Activated T-cell treated with anti-CD3 and anti-CD28 coated beads, Interleukin-2, amount 50 U/mL, for 1 hour (primary cell): ENCODE measurements at places on chromosomes 3 and 15.

DNA sequence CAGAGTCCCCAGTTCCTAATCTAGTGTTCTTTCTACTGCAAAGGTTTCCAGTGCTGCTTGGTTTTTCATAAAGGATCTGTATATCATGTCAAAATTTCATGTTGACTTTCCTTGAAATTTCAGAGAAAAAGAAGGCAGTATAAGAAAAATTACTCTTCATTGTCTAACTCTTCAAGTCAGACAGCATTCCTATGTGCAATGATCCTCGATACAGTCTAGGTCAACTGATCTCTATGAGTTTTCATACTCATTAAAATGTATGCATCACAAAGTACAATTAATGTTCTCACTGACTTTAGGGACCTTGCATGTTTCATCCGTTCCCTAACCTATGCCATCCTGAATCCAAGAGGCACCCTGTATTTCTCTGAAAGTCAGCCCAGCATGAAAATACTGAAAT lies 317.3 kb downstream of the ZBTB20 start:
- no peak for DNase-seq

GRCh38 chr15:82742134-82742533 lies 32.5 kb upstream of the AP3B2 start:
- no peak for DNase-seq

DNA sequence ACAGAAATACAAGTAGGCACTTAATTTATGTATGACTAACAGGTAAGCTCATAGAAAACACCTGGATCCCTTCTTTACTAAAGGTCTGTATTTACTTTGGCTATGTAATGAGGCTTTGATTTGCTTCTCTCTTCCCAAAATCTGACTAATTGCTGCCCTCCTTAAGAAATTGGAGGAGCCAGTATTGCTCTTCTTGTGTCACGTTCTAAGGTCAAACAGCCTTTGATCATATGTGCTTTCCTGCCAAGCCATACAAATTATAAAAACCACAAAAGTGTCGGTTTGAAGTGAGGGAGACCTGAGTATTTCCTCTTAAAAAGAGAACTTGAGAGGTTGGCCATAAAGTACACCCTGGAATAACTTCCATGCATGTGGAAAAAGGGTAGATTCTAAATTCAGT lies 112.1 kb upstream of the MB21D2 start:
- no peak for DNase-seq

- DNase-seq = no peak
These were observed 9.2 kb downstream of the SNAP23 start for GRCh38 chr15:42504631-42505030.

DNA sequence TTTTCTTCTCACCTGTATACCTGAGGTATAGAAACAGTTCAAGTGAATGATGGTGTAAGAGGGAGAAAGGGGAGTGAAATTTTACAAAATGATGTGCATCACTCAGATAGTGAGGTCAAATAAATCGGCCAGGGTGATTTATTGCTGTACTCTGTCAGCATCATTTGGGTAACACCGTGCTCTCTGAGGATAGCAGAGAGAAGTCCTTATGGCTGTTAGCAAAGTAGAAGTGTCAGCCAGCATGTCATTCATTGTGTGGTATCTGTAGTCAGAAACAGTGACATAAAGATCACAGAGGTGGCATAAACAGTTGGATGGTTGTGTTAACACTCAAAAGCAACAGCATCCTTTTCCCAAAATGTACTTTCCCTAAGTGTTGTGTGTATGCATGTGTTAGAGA lies 53.4 kb downstream of the PSMD6 start:
- DNase-seq = no peak

- no peak for DNase-seq
These were observed 268.2 kb upstream of the LYSMD4 start for GRCh38 chr15:100001405-100001804.

DNA sequence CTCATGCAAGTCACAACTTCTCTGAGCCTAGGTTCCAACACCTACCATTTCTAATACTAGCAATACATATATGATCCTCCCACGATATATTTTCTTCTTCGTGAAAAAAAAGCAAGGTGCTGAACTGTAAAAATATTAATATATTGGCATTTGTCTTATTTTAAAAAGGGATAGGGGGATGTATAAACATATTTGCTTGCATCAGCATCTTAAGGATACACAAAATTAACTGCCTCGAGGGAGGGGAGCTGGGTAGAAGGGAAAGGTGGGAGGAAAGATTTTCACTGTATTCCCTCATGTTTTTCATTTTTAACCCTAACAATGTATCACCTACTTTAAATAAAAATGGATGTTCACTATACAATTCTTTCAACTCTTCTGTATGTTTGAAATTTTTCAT lies 1.3 kb downstream of the HACD2 start:
- no peak for DNase-seq

GRCh38 chr3:2822611-2823010 lies 287.6 kb downstream of the IL5RA start:
- no peak for DNase-seq

DNA sequence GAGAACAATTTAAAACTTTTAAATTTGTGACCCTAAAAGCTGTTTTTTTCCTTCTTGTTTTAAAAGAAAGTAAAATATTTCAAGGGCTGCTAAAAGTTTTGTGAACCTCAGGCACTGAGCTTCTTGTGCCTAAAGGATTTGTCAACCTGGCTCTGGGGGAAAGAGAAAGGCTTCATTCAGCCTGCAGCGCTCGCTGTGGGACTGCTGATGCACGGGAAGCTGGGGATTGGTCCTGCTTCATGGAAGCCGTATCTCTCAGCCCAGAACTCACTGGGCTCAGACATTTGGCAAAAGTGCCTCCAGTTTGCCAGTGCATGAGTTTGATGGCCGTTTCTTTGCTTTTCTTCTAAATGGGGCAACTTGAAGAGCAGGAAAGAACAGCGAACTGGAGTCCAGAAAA lies 30.8 kb downstream of the TPRG1 start:
- DNase-seq = no peak

- no peak for DNase-seq
These were observed 1.5 kb upstream of the SKIL start for GRCh38 chr3:170355738-170356595.

DNA sequence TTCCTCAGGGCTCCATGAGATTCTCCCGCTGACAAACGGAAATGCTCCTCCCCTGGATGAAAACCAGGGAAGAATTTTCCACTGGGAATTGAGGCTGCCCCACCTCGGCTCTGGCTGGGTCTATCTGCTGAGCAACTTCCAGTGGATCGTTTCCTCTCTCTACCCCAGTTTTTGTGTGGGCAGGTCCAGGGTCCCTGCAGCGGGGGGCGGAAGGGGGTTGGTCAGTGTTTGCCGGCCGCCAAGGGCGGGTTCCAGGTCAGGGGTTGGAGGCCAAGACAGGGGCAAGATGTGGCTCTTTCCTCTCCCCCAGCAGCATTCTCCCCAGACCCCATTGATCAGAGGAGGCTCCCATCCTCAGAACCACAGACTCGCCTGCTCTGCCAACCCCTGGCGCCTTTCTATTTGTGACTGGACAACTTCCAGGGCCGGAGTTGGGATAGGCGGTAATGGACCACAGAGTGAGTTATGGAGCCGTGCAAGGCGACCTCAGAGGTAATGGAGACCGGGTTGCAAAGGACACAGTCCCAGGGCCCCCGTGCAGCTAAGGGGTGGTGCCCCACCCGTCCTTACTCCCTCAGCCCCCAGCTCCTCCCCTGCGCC lies 92.2 kb downstream of the WNT7A start:
- no peak for DNase-seq

DNA sequence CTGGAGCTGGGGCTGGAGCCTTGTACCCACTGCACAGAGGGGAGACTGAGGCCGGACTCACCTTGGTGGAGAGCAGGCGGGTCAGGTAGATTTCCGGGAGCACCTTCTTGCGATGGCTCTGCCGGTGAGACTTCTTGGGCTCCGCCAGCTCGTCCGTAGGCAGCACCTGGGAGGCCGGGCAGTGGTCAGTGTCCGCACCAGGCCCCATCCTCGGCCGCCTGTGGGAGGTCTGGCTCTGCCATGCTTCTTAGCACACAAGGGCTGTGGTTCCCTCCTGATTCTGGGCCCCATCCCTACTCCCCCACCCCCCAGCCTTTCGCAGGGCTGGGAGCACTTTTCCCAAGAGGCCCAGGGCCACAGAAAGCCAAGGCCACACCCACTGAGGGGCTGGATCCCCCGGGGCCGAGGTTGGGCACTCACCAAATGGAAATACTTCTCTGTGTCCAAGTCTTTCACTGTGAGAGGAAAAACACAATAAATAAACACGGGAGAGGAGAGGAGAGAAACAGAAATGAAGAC lies 17.4 kb downstream of the H1-8 start:
- DNase-seq = no peak

DNA sequence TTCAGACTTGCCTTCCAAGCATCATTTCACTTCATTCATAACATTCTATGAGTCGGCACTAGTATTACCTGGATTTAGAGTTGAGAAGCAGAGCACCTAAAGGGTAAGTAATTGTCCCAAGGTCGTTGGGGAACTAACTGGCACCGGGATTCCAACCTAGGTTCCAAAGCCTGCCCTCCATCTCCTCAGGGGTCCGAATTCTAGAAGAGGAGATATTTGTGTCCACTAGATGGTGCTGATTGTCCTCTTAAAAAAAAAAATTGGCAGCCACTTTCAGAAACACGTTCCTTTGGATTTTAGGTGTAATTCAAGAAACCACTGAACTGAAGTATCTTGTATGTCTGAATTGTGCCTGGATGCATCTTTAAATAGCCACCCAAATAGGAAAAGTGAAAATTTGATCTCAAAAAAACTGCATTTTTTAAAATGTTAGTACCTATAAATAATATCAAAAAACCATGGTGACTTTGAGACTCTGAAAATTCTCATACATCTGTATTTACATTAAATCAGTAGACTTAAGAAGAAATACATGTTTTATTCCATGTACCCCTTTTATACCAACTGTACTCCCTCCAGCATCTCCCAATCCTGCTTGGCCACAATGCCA lies 3.9 kb upstream of the FSIP1 start:
- DNase-seq = no peak

GRCh38 chr3:27228805-27229204 lies 140.4 kb downstream of the NEK10 start:
- DNase-seq = no peak

DNA sequence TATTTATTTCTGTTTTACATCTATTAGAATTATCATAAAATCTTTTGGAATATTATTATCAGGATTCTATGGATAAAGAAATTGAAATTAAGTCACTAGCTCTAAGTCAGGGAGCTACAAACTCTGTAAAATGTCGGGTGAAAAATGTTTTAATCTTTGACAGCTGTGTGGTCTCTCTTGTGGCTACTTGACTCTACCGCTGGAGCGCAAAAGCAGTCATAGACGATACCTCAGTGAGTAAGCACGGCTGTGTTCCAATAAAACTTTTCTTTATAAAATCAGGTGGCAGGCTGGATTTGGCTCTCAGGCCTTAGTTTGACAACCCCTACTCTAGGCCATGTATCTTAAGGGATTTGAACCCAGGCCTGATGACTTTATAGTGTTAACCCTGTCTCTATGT lies 88.5 kb upstream of the PFN2 start:
- no peak for DNase-seq

GRCh38 chr3:45789235-45789812 lies 7.0 kb downstream of the SLC6A20 start:
- no peak for DNase-seq

DNA sequence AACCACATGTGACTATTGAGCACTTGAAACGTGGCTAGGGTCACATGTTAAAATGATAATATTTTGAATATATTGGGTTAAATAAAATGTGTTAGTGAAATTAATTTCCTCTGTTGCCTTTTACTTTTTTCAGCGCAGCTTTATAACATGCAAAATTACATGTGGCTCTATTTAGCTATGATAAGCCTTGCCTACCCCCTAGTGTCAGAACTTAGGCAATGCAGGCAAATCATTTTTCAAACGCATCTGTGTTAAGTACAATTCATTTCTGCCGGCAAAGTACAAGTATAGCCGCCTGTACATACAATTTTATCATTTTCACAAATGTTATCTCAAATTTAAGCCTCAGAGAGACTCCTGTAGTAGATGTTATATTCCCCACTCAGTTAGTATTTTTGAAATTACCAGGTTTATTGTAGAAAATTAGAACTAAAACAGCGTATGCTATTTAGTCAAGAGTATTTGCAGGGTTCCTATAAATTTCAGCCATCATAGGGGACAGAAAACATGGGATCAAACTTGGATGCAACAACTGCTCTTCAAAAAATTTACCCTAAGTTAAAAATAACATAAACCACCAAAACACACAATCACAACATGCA lies 56.1 kb downstream of the TAFA4 start:
- DNase-seq = no peak
